ENCODE measurements at places on chromosomes 2 and 18.

- DNase-seq, result no peak
These were observed 62.0 kb downstream of the ANKRD44 start for GRCh38 chr2:197248623-197249022.

DNA sequence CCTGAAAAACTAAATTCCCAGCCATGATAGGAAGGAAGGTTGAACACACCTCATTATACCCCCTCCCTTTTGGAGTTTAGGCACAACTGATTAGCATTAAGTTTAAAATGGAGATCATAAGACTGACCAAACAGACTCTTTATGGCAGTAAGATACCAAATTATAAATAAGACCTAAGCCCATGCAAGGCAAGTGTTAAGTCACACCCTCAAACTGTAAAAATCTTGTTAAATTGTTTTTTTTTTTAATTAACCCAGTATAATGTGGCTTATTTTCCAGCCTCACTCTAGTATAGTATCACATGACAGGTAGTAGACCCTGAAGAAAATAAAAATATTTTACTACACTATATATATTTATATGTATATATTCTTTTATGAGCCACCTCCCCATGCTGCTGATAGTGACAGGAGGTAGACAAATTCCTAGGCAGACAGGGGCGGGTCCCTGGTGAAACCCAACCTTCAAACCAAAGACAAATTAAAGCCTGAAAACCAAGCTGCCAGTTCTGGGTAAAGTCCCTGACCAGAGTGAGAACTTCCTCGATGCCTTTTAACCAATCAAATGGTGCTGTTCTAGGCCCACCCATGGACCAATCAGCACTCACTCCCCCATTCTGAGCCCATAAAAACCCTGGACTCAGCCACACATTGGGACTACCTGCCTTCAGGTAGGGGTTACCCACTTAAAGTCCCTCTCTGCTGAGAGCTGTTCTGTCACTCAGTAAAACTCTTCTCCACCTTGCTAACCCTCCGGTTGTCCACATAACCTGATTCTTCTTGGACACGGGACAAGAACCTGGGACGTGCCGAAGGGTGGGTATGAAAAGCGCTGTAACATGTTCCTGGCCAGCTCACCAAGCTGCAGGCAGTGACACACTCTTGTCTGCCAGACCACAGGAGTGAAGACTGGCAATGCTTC lies 123.9 kb upstream of the B3GNT2 start:
- DNase-seq, result no peak

DNA sequence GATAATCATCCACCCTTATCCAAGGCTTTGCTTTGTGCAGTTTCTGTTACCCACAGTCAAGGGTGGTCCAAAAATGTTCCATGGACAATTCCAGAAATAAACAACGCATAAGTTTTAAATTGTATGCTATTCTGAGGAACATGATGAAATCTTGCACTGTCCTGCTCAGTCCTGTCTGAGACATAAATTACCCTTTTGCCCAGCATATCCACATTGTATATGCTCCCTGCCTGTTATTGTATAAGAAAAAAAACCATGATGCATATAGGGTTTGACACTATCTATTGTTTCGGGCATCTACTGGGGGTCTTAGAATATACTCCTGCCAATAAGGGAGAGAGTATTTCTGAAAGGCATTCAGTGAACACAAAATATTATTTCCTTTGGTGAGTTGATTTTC lies 24.0 kb downstream of the LRRTM1 start:
- DNase-seq, result no peak

DNA sequence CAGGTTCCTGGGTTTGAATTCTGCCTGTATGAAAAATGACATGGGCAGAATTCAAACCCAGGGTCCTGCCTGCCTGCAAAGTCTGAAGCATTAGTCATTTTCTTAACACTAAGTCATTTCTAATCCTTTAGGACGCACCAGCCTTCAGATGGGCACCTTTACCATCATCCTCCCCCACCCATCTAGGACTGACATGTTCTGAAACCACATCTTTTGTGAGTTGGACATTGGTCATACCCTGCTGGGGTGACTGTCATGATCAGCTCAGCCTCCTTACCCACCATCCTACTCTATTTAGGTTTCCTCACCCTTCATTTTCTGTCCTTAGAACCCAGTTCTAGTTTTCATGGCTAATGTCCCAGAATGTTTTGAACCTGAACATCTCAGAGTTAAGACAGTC lies 104.9 kb downstream of the TRIB2 start:
- no peak for DNase-seq

DNA sequence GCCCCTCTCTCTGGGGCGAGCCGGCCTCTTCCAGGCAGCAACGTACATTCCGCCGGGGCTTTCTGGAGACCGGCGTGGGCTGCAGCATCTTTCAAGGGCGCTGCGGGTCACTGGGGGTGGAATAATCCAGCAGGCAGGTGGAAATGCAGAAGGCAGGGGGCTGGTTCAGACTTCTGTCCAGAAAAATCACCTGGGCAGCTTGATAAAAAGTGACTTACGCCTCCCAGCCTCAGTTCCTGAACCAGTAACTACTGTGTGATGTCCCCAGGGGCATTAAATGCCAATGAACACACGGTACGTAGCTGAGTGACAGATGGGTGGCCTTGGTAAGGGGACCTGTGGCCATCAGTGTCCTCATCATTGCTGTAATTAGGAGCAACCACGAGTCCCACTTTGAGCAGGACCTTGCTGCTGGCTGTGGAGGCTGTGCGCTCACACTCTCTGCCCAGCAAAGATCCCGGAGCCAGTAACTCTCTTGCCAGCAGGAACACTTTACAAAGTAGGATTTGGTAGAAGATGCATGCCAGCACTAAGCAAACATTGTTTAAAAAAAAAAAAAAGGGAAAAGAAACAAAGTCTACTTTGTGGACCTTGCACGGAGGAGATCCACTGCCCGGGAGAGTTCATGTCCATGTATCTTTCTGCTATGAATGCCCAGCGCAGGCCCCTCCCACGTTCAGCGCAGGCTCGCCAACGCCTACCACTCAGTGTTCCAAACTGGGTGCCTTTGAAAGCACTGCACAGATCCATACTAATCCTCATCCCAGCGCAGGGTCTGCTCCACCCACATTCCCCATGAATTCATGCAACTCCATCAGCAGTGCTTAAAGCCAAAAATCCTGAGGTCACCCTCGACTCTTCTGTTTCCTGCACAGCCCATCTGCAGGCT lies 177.3 kb downstream of the HDAC4 start:
- no peak for DNase-seq

DNA sequence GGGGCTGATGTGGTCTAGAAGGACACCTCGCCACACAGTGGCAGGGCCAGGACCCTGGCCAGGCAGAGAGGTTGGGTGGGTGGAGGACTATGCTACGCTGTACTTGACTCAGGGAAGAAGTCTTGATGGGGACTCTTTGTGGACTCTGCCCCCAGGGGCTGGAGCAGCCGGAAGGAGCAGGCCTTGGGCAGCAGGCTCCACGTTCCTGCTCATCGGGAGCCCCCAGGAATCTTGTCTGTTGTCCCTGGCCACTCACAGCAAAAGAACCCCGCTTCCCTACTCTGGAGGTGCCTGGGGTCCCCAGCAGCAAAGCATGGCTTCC lies 79.0 kb downstream of the POLR1A start:
- no peak for DNase-seq

- DNase-seq, result peak; percentile 75
These were observed 50.3 kb downstream of the SH2D6 start for GRCh38 chr2:85468704-85469349.

GRCh38 chr2:479031-479430 lies 191.1 kb upstream of the ALKAL2 start:
- no peak for DNase-seq

DNA sequence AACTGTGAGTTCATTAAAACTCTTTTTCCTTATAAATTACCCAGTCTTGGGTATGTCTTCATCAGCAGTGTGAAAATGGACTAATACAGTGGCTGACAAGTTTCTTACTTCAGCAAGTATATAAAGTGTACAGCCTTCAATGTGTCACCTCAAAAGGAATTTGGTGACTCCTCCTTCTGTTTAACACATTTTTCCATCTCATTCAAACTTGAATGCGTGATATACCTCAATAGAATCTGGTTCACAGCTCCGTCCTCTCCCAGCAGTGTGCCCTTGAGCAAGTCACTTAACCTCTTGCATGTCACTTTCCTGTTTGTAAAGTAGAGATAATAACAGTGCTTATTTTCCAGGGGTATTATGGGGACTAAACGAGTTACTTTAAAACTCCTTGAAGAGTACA lies 159.6 kb downstream of the CCBE1 start:
- no peak for DNase-seq

DNA sequence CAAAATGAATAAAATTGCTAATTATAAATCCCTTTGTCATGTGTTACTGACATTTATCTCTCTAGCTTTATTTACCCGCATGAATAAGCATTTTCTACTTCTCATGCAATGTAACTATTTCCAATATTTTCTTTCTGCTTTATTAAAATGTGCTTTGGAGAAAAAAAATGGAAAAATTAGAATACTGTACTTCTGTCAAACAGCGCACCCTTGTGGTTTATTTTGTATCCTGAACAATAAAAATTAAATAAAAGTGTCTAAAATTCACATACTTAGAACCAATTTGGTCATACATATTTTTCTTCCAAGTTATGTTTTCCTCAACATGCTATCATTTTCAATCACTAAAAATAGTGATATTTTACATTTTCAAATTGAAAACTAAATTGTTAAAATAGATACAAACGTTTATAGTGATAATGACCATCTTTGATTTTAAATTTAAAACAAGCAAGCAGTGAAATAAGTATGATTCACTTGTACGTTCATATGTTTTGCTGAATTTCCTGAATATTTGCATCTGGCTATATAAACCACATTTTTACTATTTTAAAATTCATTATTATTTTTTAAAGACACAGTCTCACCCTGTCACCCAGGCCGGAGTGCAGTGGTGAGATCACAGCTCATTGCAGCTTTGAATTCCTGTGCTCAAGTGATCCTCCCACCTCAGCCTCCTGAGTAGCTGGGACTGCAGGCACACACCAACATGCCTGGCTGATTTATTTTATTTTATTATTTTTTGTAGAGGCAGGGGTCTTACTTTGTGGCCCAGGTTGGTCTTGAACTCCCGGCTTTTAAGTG lies 95.9 kb upstream of the GRB14 start:
- peak; percentile 10 for DNase-seq

DNA sequence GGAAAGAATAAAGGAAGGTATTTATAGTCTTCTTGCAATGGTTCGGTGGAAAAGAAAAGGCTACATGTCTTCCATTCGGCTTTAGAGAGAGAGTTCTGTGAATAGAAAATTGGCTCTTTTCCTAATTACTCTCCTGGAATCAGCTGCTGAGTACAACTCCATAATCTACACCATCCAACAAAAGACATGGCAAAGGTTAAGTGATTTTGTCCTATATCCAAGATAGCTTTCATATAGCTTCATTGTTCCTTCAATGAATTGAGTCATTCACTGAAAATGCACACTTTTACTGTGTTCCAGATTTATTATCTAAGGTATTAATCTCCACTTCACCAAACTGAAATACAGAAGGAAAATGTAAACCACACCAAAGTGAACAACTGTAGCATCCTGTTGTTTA lies 514.5 kb downstream of the LRRTM4 start:
- no peak for DNase-seq

DNA sequence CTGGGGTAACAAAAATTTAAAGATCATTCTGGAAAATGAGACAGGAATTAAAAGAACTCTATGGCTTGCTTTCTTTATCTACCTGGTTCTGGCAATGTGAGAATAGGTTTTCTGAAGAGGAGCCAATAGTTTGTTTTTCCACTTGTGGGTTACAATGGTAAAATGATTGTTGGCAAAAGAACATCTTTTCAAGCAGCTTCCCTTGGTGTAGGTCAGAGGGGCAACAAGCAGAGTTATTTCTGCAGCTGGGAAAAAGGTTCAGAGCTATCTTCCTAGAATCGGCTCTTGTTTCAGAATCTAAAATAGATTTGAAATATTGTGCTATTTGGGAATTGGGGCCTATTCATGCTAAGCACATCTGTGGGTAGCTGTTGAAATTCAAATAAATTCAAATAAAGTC lies 11.5 kb upstream of the TSPYL6 start:
- DNase-seq, result no peak

- DNase-seq, result no peak
These were observed 23.3 kb downstream of the KCTD18 start for GRCh38 chr2:200486529-200486928.

DNA sequence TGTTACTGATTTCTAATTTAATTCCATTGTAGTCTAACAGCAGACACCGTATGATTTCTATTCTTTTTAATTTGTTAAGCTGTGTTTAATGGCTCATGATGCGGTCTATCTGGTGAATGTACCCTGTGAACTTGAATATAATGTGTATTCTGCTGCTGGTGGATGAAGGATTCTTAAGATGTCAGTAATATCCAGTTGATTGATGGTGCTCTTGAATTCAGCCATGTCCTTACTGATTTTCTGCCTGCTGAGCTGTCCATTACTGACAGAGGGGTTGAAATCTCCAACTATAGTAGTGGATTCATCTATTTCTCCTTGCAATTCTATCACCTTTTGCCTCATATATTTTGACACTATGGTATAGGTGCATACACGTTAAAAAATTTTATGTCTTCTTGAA lies 373.3 kb upstream of the RAB12 start:
- no peak for DNase-seq

DNA sequence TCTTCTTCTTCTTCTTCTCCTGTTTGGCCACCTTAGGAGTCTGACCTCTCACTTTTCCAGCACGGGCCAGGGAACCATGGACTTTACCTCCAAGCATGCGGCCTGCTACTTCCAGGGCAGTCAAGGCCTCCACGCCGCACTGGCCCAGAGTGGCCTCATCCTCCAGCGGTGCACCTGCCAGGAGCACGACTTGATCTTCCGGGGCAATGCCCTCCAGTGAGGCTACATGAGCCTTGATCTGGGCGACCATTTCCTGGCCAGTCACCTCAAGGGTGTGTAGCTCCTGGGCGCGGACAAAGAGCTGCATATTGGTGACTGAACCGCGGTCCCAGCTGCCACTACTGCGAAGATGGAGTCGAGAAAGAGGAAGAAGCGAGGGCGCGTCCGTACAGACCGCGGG lies 67.1 kb downstream of the DIPK1C start:
- no peak for DNase-seq

DNA sequence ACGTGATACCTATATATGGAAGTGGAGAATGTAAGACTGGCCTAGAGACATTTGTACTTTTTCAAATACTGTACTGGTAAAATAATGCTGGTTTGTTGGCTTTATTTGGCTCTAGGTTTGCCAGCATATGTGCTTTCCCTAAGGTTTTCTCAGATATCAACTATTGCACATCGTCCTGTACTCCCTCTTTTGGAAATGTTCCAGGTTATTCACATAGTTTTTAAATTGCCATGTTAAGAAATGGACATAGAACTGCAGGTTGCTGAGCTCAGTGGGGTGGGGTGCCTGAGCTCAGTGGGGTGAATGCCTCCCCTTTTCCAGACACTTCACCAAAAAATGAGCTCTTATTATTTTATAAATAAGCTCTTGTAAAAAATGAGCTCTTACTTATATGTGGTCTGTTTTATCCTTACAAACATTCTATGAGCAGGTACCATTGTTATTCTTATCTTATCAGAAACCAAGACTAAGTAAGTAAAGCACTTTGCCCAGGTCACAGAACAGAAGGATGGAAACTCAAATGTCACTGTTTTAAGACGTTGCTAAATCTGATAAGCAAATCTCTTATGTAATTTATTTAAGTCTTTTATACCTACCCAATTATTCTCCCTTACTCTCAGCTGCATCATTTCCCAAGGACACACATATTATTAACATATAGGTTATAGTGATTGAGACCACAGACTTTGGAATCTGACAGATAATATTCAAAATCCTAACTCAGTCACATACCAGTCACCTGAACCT lies 99.0 kb downstream of the CPS1 start:
- DNase-seq, result no peak

GRCh38 chr2:233387667-233388528 lies 33.6 kb downstream of the DGKD start:
- DNase-seq, result no peak

Measured in HCT116 (cell line).